ENCODE measurements at places on chromosomes 2 and 18. TPM values are rescaled to one million over a fixed set of nuclear protein-coding genes. Genes with fewer than 3 reads are reported as not detected.

Gene SP140
- 0.57 TPM for total RNA-seq

Gene TANC1
- total RNA-seq = 55.6 TPM

GRCh38 chr2:103169861-103170260 is 408.0 kb downstream of the TMEM182 start:
- no peak for DNase-seq

DNA sequence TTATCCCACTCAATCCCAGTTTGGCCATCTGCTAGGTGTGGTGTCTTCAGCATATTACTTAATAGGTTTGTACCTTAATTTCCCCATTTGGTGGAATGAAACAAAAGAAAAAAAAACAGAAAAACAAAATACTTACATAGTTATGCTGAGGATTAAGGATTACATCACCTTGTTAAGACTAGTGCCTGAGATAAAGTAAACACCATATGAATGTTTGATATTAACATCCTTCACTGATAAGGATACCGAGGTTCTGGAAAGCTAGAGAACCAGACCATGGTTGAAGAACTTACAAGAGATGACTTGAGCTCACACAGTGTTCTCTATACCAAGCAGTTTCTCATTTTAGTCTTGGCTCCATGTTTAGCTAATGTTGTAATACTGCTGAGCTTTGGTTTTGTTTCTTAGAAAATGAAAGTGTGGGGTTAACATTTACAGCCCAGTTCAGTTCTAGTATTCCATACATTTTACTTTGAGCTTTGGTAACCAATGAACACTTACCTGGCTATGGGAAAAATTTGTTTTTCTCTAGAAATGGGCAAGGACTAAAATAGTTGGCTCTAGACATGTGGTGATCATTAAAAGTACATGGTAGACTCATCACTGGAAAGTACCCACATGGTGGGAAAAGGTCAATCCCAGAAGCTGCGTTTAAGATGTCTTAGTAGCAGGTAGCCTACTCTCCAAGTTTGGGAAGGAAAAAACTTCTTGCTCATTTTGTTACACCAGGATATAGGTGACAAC is 5.8 kb upstream of the GPD2 start:
- no peak for DNase-seq

DNA sequence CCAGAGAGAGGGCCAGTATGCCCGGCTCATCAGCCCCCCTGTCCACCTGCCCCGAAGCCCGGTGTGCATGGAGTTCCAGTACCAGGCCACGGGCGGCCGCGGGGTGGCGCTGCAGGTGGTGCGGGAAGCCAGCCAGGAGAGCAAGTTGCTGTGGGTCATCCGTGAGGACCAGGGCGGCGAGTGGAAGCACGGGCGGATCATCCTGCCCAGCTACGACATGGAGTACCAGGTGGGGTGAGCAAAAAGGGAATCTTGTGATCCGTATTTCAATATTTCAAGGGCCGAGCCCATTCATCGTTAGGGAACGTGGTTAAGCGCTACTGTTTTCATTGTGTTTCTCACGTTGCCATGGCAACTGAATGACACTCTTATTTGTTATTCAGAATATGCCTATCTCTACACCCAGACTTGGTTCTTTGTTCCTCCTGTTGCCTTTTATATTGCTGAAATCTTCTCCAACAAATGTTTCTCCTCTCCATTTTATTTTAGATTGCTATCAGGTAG is 81.5 kb downstream of the NRP2 start:
- DNase-seq = no peak

- DNase-seq = no peak
These were observed 46.8 kb downstream of the COMMD1 start for GRCh38 chr2:61952288-61952687.

DNA sequence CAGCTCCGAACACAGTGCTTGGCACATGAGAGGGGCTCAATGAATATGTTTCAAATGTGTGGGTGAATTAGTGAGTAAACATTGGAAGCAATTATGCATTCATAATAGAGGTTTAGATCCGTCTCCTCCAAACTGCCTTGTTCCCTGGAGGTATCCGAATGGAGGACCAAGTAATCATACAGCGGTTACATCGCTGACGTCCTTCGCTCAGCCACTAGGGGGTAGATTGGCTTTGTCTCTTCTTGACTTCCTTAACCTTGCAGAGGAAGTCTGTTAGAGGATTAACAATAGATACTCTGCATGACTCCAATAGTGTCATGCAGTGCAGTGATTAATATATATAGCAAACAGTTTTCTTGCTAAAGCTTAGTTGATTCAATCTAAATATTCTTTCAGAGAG is 517.0 kb downstream of the PTPRM start:
- DNase-seq = no peak

Gene OSR1
- 1.4 TPM for total RNA-seq

DNA sequence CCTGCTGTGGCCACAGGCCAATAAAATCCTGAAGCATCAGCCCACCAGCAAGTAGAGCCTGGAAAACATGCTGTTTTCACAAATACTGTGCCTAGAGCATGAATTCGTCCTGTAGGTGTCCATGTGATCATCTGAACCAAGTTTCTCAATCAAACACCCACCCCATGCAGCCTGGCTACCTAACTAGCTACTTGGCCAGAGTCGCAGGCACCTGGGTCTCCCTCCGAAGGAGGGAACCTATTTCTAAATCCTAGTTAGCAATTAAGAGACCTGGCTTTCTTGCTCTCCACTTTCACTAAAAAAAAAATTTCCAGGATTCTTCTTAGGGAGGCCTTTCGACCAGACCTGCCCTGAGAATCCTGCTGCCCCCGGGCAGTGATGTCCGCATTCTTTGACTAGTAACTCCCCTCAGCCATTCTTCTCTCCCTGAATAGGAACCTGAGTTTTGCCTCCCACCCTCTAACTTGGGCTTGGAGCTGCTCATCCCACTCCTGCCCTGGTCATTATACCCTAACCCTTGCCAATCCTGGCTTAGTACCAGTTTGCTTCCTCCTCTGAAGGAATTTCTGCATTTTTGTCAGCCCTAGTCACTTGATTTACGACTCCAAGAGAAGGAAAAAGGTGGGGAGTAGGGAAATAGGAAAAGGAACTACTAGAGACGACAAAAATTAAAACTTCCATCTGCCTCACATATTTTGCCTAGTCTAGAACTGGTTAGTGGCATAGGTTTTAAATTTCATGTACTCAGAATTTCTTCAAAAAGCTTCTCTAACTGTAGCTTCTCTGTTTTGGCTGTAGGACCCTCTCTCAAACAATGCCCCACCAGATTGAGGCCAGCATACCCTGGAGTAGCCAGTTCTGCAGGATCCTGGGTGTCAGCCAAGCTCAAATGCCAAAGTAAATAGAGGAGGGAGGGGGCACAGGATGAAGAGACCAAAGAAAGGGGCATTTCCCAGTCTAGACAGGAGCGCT is 25.4 kb upstream of the TANK start:
- no peak for DNase-seq
